ENCODE measurements at places on chromosomes 4 and X.
A peak's percentile ranks its signal among the peaks of the same experiment; 100 is the strongest.

DNA sequence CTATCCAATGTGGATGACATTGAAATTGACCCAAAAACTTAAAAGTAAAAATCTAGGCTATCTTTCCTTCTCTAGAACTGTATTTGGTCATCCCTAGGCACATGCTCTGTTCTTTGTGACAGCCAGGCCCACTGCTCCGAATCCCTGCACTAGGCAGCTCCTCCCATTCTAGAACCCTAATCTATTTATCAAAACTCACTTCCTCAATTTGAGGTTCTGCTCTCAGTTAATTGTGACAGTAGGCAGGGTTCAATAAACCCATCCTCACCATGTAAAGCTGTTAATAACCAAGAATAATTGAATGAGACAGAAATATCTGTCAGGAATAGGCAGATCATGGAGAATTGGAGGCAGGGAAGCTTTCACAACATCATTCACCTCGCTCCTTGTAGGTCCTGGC lies 51.9 kb upstream of the IRF2 start:
- DNase-seq = no peak

DNA sequence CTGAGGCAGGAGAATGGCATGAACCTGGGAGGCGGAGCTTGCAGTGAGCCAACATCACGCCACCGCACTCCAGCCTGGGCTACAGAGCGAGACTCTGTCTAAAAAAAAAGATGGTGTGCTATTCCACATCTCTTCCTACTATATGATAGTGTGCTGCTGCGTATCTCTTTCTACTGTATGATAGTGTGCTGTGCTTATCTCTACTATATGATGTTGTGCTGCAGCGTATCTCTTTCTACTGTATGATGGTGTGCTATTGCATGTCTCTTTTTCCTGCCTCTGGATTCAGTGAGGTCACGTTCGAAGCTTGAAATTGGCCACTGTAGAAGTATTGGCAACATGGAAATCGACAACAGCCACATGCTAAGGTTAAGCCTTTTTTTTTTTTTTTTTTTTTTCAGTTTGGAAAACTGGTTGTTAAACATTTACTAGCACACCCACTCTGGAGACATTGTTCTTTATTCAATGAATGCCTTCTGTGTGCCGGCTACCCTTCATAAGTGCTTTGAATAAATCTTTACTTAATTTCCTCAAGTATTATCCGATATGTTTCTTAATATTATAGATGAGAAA lies 31.0 kb downstream of the ARFIP1 start:
- no peak for DNase-seq

- DNase-seq = no peak
Measured at GRCh38 chr4:54155936-54156335, 56.0 kb downstream of the GSX2 start.

GRCh38 chr4:156672492-156673305 lies 298.9 kb downstream of the PDGFC start:
- DNase-seq = no peak

GRCh38 chr4:159206427-159206871 lies 103.6 kb downstream of the RAPGEF2 start:
- no peak for DNase-seq

GRCh38 chr4:150501983-150502382 lies 80.0 kb upstream of the MAB21L2 start:
- DNase-seq = no peak

DNA sequence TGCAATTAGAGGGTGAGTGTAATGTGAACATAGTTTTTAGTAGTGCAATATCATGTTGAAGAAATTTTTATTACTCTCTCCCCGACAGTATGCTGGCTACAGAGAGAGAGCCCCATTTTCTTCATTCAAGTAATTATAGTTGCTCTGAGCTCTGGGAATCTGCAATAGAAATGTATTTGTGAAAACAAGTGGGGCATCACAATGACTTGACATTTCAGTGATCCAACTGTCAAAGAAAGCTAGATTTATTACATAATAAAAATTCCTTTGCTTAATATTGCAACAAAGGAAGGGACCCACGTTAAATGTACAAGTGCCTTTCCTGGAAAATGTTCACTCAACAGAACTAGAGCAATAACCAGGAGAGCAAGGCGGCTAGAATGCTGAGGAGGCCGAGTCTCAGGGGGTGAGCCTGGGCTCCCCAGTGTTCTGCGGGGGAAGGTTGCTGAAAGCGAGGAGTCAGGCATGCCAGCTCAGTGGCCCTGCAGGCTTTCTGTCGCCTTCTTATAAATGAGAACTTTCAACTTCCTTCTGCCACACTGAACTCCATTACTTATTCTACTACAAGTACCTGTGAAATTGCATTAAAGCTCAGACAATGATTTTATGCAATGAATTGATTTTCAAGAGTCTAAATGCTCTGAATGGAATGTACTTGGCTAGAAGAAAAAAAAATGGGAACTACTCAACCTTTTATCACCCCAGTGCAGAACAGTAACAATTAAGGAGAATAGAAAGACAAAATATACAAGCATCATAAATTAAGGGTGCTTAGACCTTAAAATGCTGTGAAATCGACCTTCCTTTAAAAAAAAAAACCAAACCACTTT lies 476.4 kb downstream of the AFF2 start:
- DNase-seq = no peak

DNA sequence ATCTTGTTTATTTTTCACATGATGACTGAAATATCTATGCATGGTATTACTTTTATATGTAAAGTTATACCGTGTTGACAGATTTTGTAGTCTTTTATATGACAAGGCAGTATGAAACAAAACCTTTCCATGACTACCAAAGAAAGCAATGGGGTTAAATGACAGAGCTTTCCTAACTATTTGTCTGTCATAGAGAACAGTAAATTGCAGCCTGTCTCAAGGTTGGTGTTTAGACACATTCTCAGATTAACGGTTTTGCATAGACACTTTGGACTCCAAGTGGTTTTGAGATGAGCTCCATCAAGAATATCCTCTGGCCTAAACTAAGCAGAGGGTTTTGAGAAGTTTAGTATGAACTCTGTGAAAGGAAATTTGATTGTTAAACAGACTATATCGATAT lies 180.7 kb upstream of the TENM3 start:
- no peak for DNase-seq

DNA sequence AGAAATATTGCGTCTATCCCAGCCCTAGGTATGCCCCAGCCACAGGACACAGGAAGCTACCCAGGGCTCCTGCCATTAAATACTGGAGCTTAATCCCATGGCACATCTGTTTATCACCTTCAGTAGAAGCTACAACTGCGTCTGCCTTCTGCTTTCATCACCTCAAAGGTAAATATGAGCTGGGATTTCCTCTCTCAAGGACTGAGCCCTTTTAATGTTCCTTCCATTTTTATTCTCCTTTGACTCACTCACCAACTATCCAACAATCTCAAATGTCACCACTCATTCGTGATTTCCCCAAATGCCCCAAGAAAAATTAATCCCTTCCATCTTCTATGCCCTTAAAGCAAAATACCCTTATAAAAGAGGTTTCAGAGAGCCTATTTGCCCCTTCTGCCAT lies 1.8 kb upstream of the MID1 start:
- DNase-seq = no peak

DNA sequence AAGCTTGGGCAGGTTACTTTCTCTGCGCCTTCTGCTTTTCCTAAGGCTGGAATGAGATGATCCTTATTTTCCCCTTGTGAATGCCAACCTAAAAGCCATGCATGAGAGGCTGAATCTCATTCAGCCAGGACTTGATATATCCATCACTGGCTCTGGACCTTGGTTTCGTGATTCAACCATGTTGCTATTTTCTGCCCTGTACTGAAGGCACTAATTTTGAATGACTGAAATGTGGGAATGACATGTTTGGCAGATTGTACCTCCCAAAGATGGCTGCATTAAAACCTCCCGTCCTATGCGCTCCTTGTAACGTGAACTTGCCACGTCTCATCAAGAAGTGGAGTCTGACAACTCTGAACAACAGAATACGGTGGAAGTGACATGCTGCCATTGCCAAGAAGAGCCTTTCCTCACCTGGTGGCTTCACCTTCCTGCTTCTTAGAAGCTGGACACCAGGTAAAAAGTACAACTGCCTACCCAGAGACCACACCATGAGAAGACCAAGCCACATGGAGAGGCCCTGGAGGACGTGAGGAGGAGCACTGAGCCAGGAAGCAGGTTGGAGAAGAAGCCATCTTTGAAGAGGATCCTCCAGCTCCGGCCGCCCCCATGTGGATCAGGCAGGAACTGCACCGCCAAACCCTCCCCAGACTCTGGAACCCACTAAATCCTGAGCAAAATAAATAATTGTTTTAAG lies 174.5 kb downstream of the NSUN7 start:
- peak; percentile 61 for DNase-seq

DNA sequence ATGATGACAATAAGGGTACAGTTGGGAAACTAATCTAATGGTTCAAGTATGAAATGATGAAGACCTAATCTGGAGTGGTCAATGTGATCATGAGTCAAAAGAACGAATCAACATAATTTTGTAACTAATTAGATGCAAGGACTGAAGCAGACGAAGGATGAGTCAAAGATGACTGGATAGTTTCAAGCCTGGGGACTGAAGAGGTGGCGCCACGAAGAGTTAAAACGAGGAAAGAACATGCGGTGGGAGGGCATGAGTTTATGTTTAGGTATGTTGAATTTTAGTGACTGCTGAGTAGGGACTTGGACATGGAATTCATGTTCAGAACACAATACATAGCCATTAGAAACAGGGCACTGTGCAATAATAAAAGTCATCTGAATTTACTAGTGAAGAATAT lies 221.5 kb upstream of the FAM241A start:
- no peak for DNase-seq

- DNase-seq = no peak
Measured at GRCh38 chr4:1466034-1466862, 60.0 kb upstream of the NKX1-1 start.

GRCh38 chr4:87033902-87034301 lies 99.1 kb downstream of the AFF1 start:
- no peak for DNase-seq

Measured in activated T-cell treated with anti-CD3 and anti-CD28 coated beads for 1 hour (primary cell).